ENCODE measurements at places on chromosomes 5 and 9.

DNA sequence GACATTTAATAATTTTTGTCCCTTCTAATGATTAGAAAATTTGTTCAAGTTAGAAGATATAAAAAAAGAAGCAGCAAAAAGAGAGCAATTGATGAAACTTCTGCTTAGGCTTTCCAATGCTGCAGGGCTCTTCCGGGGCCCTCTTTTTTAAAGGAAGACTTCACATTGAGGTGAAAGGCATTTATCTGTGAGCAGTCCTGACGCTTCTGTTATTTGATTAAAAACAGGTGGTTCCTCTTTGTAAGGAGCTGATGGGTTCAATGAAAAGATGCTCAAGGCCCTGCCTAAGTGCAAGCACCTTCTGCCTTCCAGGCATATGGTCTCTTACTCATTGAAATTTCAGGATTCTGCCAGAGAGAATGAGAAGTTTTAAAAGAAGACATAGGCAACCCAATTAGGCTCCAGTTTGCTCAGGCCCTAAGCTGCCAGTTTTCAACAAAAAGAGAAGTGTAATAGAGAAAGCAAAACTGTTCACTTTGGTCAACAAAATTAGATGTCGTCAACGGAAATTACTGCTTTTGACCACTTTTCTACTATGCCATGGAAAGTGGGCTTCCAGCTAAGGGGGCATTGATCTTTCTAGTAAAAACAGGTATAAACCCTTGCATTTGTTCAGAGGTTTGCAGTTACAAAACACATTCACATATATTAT is 100.2 kb downstream of the INSYN2B start:
- DNase-seq: no peak

DNA sequence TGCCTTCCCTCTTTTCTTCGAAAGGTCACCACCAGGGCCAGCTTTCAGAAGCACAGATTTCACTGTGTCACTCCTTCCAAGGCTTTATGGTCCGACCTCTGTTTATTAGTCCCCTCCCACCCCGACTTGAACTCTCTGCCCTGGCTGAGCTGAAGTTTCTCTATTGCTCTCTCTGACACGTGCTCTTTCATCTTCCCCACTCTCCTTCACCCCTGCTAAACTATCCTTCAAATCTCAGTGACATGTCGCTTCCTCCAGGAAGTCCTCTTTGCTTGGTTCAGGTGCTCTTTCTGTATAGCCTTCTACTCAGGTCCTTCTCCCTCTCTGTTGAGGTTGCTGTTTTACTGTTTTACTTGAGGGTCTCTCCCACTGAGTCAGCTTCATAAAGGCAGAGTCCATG is 64.4 kb downstream of the ARHGEF37 start:
- no peak for DNase-seq

- no peak for DNase-seq
Observed at GRCh38 chr9:71766663-71767062, 1.6 kb downstream of the CEMIP2 start.

- no peak for DNase-seq
Observed at GRCh38 chr5:81422671-81423070, 28.7 kb upstream of the ACOT12 start.

DNA sequence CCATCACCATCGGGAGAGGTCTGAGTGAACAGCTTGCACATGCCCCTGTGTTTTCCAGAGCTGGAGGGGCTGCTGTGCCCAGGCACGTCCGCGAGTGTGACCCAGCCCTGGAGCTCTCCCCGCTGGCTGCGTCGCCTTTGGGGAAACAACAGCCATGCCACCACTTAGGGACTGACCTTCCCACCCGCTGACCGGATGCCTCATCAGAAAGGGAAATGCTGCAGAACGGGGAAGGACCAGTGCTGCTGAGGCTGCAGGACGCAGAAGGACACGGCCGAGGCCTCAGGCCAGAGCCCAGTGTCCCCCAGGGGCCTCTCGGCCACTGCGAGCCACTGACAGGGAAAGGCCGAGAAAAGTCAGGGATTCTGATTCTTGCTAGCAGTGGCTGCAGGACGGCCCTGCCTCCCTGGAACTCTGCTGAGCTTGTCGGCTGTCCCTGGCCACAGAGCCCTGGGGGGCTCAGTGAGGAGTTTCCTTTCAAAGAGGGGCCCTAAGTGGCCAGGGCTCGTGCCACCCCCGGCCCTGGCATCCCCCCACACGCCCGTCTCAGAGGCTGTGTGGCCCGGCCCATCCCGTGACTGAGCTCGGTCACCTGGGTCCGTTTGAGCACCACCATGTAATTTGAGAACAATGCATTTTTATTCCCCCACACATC is 130.8 kb downstream of the ZNF354C start:
- no peak for DNase-seq

DNA sequence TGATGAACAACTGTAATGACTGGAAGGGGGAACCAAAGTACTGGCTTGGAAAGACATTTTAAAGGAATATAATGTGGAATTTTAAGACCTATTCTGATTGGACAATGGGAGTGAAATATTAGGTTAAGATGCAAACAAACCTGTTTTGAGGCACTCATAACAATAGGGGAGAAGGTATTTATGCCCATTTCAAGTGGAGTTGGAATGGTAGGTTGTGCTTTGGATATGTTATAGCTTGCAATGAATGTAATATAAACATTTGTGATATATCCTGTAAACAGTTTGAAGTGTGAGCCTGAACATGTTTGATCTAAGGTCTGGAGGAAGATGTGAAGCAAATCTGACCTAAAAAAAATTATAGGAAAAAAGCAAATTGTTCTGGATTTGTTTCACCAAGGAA is 129.6 kb upstream of the GRHPR start:
- no peak for DNase-seq

DNA sequence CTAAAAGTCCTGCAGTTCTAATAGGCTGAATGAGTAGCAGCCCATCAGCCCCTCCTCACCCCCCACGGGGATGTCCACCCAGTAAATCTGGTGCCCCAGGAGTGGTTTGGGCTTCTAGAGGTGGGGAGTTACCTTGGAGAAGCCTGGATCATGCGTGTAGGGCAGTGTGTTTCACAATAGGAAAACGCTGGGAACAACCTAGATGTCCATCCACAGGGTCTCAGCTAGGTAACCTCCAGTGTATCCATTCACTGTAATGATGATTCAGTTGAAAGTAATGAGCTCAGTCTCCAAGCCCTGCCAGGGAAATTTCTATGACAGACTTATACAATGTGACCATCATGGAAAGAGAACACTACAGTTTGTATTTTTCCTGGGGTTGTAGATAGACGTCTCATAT is 51.8 kb downstream of the NDST1 start:
- no peak for DNase-seq

GRCh38 chr5:125856949-125857348 is 566.3 kb upstream of the GRAMD2B start:
- no peak for DNase-seq

All from DMS79 (cell line).